Stimulated activated CD4-positive, alpha-beta T cell treated with anti-CD3 and anti-CD28 coated beads, Interleukin-12 subunit alpha, Interleukin-12 subunit beta, amount 100 ng/mL, for 24 hours (primary cell): ENCODE measurements at places on chromosomes 4 and X.

DNA sequence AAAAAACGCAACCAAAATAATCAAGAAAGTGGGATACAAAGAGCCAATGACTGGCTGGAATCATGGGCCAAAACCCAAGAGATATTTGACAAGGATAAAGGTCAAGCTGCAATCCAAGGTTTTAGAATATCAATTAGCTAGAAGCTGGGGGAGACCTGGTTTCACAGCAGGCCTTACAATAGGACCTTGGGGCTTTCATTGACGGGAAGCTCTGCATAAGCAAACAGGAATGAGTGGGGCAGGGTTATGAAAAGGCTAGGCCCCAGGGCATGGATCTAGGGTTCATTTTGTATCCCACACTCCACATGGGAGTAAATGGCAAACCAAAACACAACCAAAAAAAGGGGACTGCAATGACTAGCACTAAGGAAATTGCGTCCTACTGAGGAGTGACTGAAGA, 215.3 kb downstream of the HS6ST2 start:
- DNase-seq = no peak

- no peak for DNase-seq
Observed at GRCh38 chrX:67684136-67684535, 140.3 kb downstream of the AR start.

DNA sequence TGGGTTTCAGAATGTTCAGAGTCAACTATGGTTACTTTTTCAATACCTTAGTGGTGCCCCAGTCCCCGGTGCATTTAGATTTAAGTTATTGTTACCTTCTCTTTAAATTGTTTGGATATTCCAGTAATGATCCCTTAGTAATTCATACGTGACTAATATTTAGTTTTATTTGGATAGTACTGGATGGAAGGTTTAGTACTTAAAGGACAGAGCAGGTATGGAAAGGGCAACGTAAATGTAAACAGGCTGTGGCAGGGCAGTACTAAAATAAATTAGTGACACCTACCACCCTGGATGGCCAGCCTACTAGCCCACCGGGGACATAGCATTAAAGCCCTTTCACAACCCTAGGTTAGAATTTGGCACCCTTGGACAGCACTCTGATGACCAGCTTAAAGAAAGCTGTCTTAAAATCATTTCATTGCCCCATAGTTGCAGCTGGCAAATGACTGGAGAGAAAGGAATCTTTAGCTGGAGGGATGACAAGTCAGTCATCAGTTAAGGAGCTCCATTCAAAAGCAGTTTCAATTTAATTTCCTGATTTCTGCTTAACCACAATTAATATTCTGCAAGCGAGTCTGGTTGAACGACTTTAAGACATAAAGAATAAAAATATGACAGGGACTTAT, 16.4 kb downstream of the PLP1 start:
- no peak for DNase-seq

DNA sequence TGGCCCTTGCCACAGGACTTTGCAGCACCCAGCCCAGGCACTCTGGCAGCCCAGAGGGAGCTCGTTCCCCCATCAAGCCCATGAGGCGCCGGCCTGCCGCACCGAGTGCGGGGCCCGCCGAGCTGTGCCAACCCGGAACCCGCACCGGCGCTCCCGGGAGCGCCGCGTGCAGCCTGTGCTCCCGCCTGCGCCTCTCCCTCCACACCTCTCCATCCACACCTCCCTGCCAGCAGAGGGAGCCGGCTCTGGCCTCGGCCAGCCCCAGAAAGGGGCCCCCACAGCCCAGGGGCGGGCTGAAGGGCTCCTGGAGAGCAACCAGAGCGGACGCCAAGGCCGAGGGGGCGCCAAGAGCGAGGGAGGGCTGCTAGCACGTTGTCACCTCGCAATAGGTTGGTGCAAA, 268.8 kb downstream of the MID1IP1 start:
- DNase-seq = no peak

DNA sequence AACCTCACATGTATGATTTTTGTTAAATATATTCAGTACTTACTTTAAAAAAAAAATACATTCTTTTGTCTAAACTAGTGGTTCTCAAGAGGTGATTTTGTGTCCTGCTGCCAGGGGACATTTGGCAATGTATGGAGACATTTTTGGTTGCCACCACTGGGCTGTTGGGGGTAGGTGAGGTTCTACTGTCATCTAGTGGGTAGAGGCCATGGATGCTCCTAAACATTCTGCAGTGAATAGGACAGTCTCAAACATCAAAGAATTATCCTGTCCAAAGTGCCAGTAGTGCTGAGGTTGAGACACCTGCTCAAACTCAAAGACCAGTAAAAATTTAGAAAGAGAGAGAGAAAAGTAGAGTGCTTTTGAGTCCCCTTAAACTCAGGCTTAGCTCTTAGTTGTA, 32.9 kb upstream of the PGM2 start:
- no peak for DNase-seq

GRCh38 chr4:146333187-146333894, 119.0 kb downstream of the REELD1 start:
- DNase-seq = peak; percentile 2

GRCh38 chr4:38489924-38490639, 173.9 kb upstream of the KLF3 start:
- DNase-seq = peak; percentile 10

GRCh38 chr4:15510961-15511360, 41.3 kb downstream of the CC2D2A start:
- DNase-seq = no peak

DNA sequence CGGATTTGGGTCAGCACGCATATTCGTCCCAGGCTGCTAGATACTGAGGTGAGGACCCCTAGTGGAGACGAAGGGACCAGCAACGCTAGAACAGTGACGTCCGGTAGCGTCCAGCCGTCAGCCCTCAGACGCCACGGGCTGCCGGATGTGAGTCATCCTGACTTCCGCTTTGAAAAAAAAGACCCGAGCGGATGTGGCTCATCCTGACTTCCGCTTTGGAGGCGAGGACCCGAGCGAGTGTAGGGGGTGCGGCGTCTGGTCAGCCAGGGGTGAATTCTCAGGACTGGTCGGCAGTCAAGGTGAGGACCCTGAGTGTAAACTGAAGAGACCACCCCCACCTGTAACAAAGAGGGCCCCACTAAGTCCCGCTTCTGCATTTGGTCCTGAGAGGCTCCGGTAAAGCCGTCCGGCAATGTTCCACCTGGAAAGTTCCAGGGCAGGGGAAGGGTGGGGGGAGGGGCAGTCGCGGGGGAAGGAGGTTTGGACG, at the start of gene MAGEB2:
MAGEB2 (plus strand) TSS at position 207 of the 487 bp plus-strand sequence. CDS start 3,018 bp downstream, outside the sequence.
- no peak for DNase-seq

DNA sequence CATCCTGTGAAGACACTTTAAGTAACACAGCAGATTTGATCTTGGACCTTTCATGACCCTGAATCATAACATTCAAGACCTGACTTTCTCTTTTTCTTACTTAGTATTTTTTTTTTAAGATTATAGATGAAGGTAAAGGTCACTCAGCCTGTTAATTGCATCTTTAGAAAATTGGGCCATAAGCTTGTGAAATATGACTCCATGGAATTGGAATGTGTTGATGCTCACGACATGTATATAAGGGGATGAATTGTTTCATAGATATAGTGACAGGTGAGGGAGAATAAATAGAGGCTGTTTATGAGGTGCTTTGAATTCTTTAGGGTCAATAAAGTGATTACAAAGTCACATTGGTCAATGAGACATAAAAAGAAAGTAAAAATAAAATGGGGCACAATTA, 27.7 kb upstream of the HS3ST1 start:
- no peak for DNase-seq

DNA sequence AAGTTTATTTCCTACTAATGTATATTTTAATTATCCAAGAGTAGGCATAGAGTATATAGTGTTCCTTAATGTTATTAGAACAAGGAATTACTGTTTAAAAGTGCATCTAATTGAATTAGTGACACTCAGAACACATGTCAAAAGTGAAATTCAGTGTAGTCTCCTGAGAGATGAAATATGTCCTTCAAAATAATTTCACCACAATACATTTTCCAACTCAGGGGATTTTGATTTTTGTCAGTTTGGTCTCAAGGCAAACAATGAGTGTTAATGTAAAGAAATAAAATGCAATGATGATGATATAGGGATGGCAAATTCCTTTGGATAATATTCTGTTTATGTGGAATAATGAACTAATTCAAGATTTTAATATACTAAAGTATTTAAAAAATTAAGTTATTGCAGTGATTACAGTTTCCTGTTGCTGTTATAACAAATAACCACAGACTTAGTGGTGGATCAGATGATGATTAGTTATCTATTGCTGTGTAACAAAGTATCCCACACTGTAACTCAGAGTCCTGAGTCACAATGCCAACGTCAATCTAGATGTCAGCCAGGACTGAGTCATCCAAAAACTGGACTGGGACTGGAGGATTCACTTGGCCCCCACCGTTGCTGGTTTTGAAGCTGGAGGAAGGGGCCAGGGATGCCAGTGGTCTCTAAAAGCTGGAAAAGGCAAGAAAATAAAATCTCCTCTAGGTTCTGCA, 148.0 kb upstream of the SLC7A11 start:
- DNase-seq = no peak

DNA sequence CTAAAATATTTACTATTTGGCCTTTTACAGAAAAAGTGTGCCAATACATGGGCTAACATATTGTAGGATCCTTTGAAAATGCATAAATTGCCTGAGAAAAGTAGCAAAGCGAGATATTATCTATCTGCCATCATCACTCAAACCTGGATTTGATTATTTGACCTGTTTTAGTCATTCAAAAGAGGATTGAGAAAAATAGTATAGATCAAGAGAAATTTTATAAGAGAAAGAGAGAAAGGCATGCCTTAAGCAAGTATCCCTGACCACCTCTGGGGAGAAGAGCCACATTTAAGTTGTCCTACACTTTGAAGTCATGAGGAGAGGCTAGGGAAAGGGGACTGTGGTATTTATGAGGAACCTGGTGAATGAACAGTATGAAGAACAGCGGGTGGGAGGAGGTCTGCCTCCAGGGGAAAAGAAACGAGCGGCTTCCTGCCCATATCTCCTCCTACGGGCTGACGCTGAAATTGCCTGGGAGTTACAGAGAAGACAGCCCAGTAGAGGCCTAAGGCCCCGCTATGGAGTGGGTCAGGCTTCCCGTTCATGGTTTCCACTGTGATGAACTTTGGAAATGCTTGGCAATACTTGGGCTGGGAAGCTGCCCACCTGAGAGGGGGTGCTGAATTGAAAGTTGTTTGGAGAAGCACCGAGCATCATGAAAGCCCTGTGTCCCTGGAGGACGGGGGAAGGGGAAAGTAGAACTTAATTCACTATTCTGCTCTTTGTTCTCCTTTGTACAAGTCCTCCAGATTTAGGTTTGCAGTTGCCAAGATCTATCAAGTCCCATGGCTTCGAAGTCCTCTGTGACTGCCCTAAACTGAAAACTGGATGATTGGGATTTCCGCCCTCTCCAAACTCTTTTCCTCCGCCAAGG, 106.9 kb upstream of the ACSL4 start:
- no peak for DNase-seq

DNA sequence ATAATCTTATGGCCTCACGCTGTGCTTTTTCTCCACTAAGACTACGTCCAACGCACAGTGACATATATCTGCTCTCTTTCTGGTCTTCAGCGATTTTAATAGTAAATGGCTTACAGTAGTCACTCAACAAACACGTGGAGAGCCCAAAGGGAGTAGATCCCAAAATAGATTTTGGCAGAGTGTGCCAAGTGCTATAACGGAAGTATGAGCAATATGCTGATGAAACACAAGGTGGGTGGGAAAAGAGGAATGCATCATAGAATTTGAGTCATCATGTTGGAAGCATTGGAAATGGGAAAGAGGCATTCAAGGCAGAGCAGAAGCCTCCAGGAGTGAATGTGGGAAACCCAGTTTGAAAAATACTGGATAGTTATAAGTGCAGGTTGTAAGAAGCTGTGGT, 129.1 kb upstream of the LDB2 start:
- no peak for DNase-seq

DNA sequence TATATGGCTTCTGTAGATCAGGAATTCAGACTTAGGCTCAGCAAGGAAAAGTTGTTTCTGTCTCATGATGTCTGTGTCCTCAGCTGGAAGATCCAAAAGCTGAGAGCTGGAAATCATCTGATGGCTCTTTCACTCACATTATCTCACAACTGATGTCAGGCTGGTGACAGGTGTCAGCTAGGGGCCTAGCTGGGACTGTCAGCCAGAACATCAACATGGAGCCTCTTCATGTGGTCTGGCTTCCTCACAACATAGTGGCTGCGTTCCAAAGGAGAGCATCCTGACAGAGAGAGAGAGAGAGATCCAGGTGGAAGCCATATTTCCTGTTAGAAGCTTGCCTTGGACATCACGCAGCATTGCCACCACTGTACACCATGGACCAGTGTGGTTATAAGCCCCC, 10.6 kb upstream of the INTS6L start:
- no peak for DNase-seq

DNA sequence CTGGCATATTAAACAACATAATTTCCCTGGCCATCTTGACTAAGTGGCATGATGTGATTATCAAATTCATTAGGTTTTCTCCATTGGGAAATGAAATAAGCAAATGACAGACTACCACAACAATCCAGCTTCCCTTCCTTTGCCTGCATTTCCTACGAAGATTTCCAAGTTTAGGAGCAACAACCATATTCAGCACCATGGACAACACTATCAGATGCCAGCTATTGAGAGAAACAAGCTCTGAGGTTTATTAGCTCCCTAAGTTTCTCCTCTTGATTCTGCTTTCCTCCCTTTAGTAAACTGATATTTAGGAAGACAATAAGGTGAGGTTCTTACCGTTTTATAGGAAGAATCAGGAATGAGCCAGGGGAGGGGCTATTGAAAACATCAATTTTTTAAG, 36.2 kb downstream of the DCX start:
- DNase-seq = no peak

DNA sequence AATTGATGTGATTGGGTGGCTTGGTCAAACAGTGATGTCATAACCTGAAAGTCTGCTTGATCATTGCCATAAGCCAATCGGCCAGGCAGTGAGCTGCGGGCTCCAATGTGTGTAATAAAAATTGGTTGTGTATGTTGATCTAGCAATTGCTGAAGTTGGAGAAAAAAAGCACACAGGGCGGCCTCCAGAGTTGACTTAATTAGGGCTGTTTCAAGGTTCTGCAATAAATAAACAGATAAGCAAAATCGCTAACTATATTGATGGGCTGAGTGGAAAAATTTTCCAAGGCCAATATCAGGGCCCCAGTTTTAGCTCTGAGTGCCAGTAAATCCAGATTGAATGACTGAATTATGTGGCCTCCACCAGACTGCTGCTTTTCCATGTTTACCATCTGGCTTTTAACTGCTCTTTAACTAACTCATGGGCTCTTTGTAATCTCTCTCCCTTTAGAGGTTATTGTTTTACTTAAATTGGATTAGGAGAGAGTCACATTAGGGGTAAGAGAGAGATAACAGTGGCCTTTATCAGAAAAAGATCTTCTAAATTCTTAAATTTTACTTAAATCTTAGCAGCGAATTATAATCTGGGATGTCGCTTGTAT, 160.6 kb upstream of the WDFY3 start:
- no peak for DNase-seq

- DNase-seq = no peak
Observed at GRCh38 chr4:6659897-6660296, 19.4 kb downstream of the MRFAP1 start.

GRCh38 chrX:72387247-72387646, 81.5 kb upstream of the CITED1 start:
- DNase-seq = no peak

DNA sequence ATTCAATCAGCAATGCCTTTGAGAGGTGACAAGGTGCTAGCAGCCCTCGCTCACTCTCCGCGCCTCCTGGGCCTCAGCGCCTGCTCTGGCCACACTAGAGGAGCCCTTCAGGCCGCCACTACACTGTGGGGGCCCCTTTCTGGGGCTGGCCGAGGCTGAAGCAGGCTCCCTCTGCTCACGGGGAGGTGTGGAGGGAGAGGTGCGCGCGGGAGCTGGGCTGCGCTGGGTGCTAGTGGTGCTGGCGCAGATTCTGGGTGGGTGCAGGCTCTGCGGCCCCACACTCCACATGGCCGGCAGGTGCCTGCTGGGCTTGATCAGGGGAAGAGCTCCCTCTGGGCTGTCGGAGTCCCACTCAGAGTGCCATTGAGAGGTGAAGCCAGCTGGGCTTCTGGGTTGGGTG, 351.0 kb downstream of the GASK1B start:
- no peak for DNase-seq
